OCI-M1 (cell line): ENCODE measurements at places on chromosomes 1 and 21.
A peak's percentile ranks its signal among the peaks of the same experiment; 100 is the strongest.

DNA sequence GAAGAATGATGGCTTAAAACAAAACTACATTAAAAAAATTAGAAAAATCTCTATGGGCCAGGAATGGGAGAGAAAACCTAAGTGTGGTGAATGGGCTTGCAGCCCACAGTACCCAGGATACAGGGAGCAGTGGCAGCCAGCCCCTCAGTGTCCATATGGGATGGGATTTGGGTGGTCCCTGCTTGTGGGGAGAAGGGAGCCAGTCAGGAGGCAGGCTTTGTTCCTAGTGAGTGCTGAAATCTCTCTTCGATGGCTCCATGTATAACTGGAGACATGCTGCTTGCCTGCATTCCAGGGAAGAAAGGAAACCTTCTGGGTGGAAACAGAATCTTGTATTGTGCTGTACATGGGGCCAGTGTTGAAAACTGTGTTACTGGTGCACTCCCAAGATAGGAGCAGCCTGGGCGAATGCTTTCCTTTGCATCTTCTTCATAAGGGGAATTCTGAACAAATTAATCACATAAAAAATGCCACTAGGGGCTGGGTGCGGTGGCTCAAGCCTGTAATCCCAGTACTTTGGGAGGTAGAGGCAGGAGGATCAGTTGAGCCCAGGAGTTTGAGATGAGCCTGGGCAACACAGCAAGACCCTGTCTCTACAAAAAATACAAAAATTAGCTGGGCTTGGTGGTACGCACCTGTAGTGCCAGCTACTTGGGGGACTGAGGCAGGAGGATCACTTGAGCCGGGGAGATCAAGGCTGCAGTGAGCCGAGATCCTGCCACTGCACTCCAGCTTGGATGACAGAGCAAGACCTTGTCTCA is 36.0 kb downstream of the PTPRU start:
- DNase-seq = no peak

- no peak for DNase-seq
Observed at GRCh38 chr1:221994939-221995338, 253.1 kb upstream of the DUSP10 start.

- peak; percentile 28 for DNase-seq
Observed at GRCh38 chr1:236389253-236389652, 4.8 kb upstream of the EDARADD start.

DNA sequence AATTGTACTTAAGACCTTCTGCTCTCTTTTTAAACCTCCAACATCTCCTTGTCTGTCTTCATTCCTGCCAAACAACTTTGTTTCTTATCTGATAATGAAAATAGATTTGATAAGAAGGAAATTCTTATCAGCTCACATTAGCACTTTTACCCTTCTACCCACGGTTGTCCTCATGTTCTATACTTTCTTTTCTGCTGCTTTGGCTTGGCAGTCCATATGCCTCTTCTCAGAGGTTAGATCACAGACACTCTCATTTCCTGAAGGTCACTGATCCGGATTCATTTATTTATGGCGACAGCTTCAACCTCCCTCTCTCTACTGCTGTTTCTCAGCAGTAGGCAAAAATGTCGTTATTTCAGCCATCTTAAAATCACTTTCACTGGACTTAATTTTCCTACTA is 2015.8 kb downstream of the NCAM2 start:
- DNase-seq = no peak

DNA sequence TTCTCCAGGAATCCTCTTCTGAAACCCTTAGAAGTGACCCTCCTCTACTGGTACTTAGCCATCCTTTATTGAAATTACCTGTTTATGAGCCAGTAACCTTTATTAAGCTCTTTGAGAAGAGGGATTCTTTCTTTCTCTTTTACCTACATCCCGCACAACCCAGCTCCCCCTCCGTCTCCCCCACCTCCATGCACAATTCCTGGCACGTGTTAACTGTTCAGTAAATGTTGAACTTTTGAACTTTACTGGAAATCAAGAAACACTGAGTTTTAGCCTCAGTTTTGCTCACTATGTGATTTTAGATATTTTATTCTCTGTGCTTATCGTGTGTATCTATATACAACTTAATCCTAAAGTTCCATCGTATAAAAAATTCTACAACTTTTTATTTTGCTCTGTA is 1.8 kb downstream of the TMED5 start:
- DNase-seq = peak; percentile 39

DNA sequence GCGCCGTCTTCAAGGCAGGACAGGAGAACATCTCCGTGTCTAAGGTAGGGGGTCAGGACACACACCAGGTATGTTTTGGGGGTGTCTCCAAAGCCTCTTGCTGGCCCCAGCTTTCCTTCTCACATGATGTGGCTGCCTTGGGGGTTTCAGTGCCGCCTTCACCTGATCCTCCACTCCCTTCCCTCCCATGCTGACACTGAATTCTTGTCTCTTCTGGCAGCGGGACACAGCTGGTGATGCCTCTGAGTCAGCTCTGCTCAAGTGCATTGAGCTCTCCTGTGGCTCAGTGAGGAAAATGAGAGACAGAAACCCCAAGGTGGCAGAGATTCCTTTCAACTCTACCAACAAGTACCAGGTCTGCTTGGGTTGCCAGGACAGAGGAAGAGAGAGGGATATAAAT is 13.5 kb downstream of the ATP1A2 start:
- no peak for DNase-seq

GRCh38 chr1:2982615-2983318 is 38.5 kb upstream of the ACTRT2 start:
- no peak for DNase-seq

DNA sequence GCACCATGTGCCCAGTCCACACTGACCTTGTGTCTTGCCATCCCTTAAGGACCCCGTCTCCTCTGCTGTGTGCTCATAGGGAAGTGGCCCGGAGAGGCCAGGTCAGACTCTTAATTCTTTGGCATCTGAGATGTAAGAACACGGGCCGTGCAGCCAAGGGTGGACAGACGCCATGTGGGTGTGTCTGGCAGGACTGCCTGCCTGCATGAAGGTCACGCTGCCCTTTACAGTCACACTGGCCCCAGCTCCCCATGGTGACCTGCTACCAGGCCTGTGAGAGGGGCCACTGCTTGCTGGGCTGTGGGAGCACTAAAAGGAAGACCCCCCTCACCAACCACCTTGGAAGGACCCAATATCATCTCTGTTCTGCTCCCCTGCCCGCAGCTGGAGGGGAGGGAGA is 17.7 kb downstream of the DHRS3 start:
- DNase-seq = no peak

DNA sequence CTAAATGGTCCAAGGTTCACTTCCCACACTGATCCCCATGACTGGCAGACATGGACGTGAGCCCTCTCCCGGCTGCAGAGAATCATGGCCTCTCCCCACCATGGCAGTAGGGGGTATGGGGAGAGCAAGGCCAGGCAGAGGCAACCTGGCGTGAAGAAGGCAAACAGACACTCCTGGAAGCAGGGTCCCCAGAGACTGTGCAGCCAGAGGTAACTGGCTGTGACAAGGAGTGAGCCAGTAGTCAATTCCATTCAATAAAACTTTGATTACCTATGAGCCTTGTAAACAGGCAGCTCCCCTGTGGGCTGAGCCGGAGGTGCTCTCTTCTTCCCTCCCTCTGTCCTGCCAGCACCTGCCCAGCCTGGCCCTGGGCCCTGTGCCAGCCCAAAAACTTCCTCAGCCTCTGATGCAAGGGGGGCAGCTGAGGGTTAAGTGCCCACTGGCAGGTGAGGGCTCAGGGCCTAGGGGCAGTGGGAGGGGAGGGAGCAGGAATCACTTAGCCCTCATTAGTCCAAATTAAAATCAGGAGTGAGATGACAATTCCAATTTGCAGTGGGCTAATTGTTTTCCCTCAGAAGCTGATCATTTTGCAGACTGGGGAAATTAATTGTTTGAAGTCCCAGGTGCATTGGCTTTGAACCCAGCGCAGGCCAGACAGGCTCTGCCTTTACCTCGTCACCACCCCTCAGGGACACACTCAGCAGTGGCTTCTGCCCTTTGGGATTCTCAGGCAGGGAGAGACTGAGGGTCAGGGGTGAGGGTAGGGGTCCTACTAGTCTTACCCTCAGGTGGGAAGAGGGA is 35.6 kb downstream of the LRRN2 start:
- no peak for DNase-seq

DNA sequence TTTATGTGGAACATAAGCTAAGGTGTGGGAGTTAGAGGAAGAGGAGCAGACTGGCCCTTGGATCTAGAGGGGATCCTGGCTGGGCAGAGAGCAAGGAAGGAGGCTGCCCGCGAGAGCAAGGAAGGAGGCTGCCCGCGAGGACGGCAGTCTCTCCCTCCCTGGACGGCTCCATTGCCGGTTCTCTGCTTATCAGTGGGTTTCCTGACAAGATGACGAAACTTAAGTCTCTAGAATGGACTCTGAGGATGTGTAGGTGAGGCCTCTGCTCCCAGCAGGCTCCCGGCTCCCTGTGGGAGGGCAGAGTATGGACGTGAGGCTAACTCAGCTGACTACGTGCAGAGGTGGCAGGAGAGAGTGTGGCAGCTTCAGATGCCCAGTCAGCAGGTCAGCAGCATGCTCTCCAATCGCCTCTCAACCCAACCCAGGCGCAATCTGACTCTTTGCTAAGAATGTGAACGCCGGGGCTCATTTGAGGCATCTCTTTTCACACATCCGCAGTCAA is 6.1 kb downstream of the MYBPHL start:
- DNase-seq = peak; percentile 23

DNA sequence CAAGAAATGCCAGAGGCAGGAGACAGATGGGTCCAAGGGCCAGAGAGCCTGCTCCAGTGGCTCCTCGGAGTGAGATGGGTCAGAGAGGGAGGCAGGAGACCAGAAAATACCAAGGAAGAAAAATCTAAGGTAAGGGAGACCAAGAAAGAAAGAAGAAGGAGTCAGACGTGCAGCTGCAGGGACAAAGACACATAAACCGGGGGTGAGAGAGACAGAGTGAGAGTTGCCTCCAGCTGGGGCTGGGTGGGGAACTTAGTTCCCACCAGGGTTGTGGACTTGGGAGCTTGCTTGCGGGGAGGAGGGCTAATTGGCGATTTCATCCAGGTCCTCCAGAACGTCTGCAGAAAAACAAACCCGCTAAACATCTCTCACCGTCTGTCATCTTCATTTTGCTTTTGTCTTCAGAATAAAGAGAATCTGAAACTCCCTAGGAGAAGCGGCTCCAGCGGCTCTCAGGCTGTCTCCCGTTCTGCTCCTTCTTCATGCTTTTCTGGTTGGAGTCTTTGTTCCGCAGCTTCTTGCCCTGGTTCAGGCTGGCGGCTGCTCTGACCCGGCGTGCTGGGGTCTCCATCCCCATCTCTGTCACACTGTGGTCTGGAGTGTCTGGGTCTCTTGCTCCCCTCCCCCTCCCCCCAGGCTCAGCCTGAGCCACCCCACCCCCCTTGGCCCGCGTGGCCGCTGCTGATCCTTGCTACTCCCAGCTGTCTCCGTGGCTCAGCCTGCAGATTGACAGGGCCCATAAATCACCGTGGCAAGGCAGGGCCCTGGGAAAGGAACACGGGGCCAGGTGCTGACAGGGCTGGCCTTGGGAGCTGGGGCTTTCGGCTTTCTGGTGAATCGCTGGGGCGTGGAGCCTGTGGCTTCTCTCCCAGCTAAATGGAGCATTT is 66.6 kb downstream of the UBIAD1 start:
- DNase-seq = no peak

DNA sequence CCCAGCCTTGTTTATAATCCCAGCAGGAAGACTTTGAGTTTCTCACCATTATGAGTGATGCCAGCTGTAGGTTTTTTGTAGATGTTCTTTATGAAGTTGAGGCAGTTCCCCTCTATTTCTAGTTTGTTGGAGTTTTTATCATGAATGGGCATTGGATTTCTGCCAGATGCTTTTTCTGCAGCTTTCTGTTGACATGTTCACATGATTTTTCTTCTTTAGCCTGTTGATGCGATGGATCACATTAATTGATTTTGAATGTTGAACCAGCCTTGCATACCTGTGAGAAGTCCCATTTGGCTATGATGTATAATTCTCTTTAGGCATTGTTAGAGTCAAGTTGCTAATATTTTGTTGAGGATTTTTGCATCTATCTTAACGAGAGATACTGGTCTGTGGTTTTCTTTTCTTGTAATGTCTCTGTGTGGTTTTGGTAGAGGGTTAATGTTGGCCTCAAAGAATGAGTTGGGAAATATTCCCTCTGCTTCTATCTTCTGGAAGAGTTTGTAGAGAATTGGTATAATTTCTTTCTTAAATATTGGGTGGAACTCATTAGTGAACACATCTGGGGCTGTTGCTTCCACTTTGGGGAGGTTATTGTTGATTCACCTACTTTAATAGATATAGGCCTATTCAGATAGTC is 33.2 kb downstream of the ZBTB40 start:
- peak; percentile 49 for DNase-seq

GRCh38 chr1:67589519-67590233 is 95.3 kb upstream of the GADD45A start:
- DNase-seq = peak; percentile 49

GRCh38 chr1:22971611-22972405 is 858 bp downstream of the LACTBL1 start:
- peak; percentile 70 for DNase-seq

- no peak for DNase-seq
Observed at GRCh38 chr1:150620919-150621318, 8.5 kb downstream of the ENSA start.

DNA sequence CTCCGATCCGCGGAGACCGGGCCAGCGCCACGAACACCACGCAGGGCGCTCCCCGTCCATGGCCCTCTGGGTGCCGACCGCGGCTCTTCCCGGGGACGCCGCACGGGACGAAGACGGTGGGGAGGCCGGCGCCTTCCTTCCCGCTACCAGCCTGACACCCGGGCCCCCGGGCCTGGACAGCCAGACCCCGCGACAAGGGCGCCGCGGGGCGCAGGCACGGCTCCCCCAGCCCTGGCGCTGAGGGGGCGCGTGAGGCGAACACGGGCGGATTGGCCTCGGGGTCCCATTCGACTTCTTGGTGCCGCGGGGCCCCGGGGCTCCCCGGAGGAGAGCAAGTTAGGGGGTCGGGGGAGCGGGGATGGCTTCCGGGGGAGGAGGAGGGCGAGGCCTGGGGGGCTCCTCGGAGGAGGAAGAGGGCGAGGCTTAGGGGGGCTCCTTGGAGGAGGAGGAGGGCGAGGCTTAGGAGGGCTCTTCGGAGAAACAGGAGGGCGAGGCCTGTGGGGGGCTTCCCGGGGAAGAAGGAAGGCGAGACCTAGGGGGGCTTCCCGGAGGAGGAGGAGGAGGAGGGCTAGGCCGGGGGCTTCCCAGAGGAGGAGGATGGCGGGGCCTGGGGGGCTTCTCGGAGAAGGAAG is 537 bp upstream of the KLHL17 start:
- no peak for DNase-seq

- DNase-seq = no peak
Observed at GRCh38 chr1:73803380-73803779, 394.6 kb downstream of the LRRIQ3 start.

- DNase-seq = no peak
Observed at GRCh38 chr1:9809100-9809510, 14.7 kb downstream of the CLSTN1 start.

GRCh38 chr1:17624611-17625233 is 85.2 kb downstream of the ARHGEF10L start:
- no peak for DNase-seq

DNA sequence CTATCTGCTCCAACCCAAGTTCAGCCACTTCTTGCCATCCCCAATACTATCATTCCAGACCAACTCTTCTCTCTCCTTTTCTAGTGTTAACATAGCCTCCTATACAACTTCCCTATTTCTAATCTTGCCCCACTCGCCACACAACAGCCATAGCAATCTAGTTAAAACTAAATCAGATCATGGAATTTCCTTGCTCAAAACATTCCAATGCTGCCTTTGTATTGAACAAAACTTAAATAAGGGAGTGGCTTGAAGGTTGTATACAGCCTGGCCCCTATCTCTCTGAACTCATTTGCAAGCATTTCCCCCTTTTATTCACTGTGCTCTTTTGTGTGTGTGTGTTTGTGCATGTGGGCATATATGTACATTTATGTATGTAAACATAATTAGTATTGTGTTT is 118.1 kb upstream of the SGIP1 start:
- peak; percentile 74 for DNase-seq
